ENCODE measurements at places on chromosomes 13 and 19. TPM values are rescaled to one million over a fixed set of nuclear protein-coding genes. Genes with fewer than 3 reads are reported as not detected.

Gene ACP7
- polyA plus RNA-seq, result 0.79 TPM

Gene PRSS57
- polyA plus RNA-seq, result not detected

Gene MIA
- 2.0 TPM for polyA plus RNA-seq

Gene ECSIT
- polyA plus RNA-seq, result 38.5 TPM

Gene ZNF729
- polyA plus RNA-seq, result 0.83 TPM

Gene GDF15
- 23.7 TPM for polyA plus RNA-seq

Gene TYROBP
- 26.7 TPM for polyA plus RNA-seq

Gene MYO1F
- polyA plus RNA-seq, result 7.3 TPM

Gene TSHZ3
- polyA plus RNA-seq, result 11.9 TPM

Gene SHD
- polyA plus RNA-seq, result 5.7 TPM

Gene HOMER3
- 49.0 TPM for polyA plus RNA-seq

Gene SLAIN1
- polyA plus RNA-seq, result 20.5 TPM

Gene PABPC3
- polyA plus RNA-seq, result 1.7 TPM

Gene GAPDHS
- not detected for polyA plus RNA-seq

Gene CCL25
- 0.47 TPM for polyA plus RNA-seq

Gene TMEM145
- polyA plus RNA-seq, result 0.92 TPM

Gene NOVA2
- polyA plus RNA-seq, result 3.2 TPM

Gene SAFB
- 185 TPM for polyA plus RNA-seq

Gene SOX21
- 0.34 TPM for polyA plus RNA-seq

Gene COL4A1
- 482 TPM for polyA plus RNA-seq

Gene SYDE1
- polyA plus RNA-seq, result 24.1 TPM

Gene SPRED3
- polyA plus RNA-seq, result 1.1 TPM

Gene FAM216B
- not detected for polyA plus RNA-seq

Gene EHD2
- polyA plus RNA-seq, result 34.9 TPM

Gene MAN2B1
- polyA plus RNA-seq, result 33.5 TPM

Gene SLC27A1
- 11.0 TPM for polyA plus RNA-seq

Gene MEIOSIN
- not detected for polyA plus RNA-seq

Gene STARD13
- polyA plus RNA-seq, result 25.4 TPM

Gene BICRA
- 12.0 TPM for polyA plus RNA-seq

Gene GPR18
- polyA plus RNA-seq, result 0.30 TPM

Gene PSG1
- polyA plus RNA-seq, result not detected

Gene ZNF649
- 30.6 TPM for polyA plus RNA-seq

Gene SWSAP1
- polyA plus RNA-seq, result 2.7 TPM

Gene PCDH9
- 13.2 TPM for polyA plus RNA-seq

Gene IFNL1
- not detected for polyA plus RNA-seq

Gene POLR2I
- polyA plus RNA-seq, result 38.9 TPM

Gene RNF113B
- not detected for polyA plus RNA-seq

Gene VSTM2B
- polyA plus RNA-seq, result 0.52 TPM

Gene CLASRP
- polyA plus RNA-seq, result 94.2 TPM

Gene ZNF813
- 6.4 TPM for polyA plus RNA-seq

Gene COLGALT1
- 46.2 TPM for polyA plus RNA-seq

Gene MISP3
- 10.3 TPM for polyA plus RNA-seq

Gene EXOC3L2
- polyA plus RNA-seq, result 6.5 TPM

Gene IL12RB1
- polyA plus RNA-seq, result 0.09 TPM

Gene RBM42
- polyA plus RNA-seq, result 49.1 TPM

Gene NLRP4
- polyA plus RNA-seq, result not detected

Gene HS6ST3
- 2.6 TPM for polyA plus RNA-seq

Gene PRKCG
- 0.99 TPM for polyA plus RNA-seq

Gene FAM83E
- 3.4 TPM for polyA plus RNA-seq

Data from left renal pelvis (tissue), 4 donors.